ENCODE measurements at places on chromosomes 6 and 20. TPM values are rescaled to one million over a fixed set of nuclear protein-coding genes. Genes with fewer than 3 reads are reported as not detected.

The TMEM151B gene
- 0.11 TPM for total RNA-seq

The SIRPB2 gene
- 1.2 TPM for total RNA-seq

The DZANK1 gene
- 0.81 TPM for total RNA-seq

The EEF1E1 gene
- total RNA-seq, result 107 TPM

The GPR63 gene
- 0.11 TPM for total RNA-seq

The DNAH8 gene
- total RNA-seq, result 0.04 TPM

The SLC35D3 gene
- total RNA-seq, result not detected

The CD93 gene
- total RNA-seq, result 553 TPM

The NAPB gene
- total RNA-seq, result 11.4 TPM

The RHAG gene
- total RNA-seq, result not detected

The NRSN1 gene
- not detected for total RNA-seq

The CALHM5 gene
- total RNA-seq, result 7.8 TPM

The KIF25 gene
- not detected for total RNA-seq

The DBNDD2 gene
- 12.6 TPM for total RNA-seq

The EMILIN3 gene
- total RNA-seq, result not detected

The COL9A3 gene
- total RNA-seq, result 0.20 TPM

The GSTA3 gene
- total RNA-seq, result not detected

The MAP7 gene
- total RNA-seq, result 0.66 TPM

The PREX1 gene
- 115 TPM for total RNA-seq

The FAM184A gene
- total RNA-seq, result 0.26 TPM

The GATA5 gene
- 0.07 TPM for total RNA-seq

The HCK gene
- not detected for total RNA-seq

The THBS2 gene
- 3.2 TPM for total RNA-seq

The JPH2 gene
- total RNA-seq, result not detected

The GRIK2 gene
- not detected for total RNA-seq

The PTGIS gene
- 1.8 TPM for total RNA-seq

The CRIP3 gene
- not detected for total RNA-seq

The RRBP1 gene
- 102 TPM for total RNA-seq

The RIMS1 gene
- total RNA-seq, result 0.67 TPM

The MAFB gene
- 0.85 TPM for total RNA-seq

The LRRC73 gene
- 0.14 TPM for total RNA-seq

The ROMO1 gene
- 266 TPM for total RNA-seq

The OR2H1 gene
- total RNA-seq, result not detected

The OLIG3 gene
- not detected for total RNA-seq

The SLPI gene
- total RNA-seq, result not detected

The HCRTR2 gene
- total RNA-seq, result not detected

The TRIM15 gene
- total RNA-seq, result not detected

The OR2B6 gene
- total RNA-seq, result not detected

The ABHD16B gene
- total RNA-seq, result not detected

The ZNF831 gene
- total RNA-seq, result not detected

The MCHR2 gene
- total RNA-seq, result not detected

The TRIM10 gene
- total RNA-seq, result not detected

The OR2H2 gene
- not detected for total RNA-seq

The EPHA7 gene
- not detected for total RNA-seq

The CLVS2 gene
- total RNA-seq, result not detected

The TCF21 gene
- total RNA-seq, result not detected

The ADGRF1 gene
- not detected for total RNA-seq

The HDGFL1 gene
- not detected for total RNA-seq

The FAM217A gene
- not detected for total RNA-seq

The C20orf202 gene
- not detected for total RNA-seq

The DEFB132 gene
- total RNA-seq, result not detected

The LY6G6C gene
- total RNA-seq, result not detected
